ENCODE measurements at places on chromosomes 12 and 14.

- DNase-seq: no peak
Measured at GRCh38 chr12:115572440-115572839, 705.1 kb downstream of the MED13L start.

DNA sequence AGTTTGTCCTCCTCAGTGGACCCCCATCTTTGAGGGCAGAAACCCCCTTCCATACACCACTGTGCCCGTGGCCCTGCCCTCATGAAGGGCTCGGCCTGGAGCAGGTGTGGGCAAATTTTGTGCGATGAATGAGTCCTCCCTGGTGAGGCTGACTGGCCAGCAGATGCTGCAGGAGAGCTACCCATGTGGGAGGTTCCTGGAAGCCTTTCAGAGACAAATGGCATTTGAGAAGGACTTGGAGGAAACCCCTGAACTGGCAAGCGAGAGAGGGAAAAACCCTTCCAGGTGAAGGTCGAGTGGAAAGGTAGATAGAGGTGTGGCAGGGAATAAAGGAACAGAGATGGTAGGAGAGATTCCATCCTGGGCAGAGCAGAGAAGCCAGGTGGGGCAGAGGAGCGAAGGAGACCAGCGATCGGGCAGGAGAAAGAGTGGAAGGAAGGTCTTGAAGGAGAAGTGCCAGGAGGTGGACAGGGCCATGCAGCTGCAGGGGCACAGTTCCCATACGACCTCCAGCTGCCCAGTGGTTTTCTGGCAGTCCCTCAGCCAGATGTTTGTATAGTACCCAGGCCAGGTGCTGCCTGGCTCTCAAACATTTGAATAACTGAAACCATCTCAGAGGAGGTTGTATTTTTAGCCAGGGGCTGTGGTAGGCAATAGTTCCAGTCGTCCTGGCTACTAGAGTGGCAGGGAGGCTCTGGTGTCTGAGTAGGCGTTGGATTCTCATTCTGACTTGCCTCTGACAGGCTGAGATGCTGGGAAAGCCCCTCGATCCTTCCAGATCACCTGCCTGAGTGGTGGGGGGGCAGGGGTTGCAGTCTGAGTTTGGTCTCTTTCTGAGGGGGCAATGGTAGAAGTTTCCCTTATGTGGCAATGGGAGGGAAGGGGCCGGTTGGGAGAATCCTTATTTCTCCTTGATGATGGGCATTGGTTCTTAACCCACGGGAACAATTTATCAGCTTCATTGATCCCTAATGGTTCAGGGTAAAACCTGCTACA lies 40.1 kb downstream of the FBXL14 start:
- no peak for DNase-seq

- DNase-seq: no peak
Measured at GRCh38 chr14:64675312-64675711, 28.9 kb upstream of the PLEKHG3 start.

- no peak for DNase-seq
Measured at GRCh38 chr14:37482428-37482827, 112.6 kb downstream of the FOXA1 start.

GRCh38 chr12:83122623-83122934 lies 435.9 kb downstream of the TMTC2 start:
- no peak for DNase-seq

DNA sequence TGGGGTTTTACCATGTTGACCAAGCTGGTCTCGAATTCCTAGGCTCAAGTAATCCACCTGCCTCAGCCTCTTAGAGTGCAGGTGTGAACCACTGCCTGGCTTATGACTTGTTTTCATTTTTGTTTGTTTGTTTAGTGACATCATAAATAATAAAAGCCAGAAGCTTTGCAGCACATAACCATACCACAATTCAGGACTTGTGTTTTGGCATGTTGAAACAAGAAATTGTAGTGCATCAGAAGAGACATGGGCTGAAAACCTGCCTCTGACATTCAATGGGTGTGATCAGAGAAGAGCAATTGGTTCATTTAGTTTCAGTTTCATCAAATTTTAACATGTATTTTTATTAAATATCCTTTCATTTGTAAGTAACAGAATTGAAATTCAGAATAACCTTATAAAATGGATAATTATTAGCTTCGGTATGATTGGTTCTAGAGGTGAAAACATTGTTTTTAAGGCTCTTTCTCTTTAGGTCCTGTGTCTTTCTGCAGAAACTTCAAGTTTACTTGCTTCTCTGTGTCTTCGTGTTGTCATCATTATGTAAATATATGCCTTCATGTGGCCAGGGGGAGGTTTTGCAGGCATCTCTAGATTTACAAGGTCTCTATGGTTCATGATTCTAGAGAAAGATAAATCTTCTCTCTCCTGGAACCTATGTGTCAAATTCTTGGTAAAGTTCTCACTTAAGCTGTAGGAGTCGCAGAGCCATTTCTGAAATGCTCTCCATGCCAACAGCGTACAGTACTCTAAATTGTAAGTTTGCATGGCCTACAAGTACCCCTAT lies 312.0 kb downstream of the KCNC2 start:
- DNase-seq: no peak

GRCh38 chr12:95607642-95608041 lies 56.4 kb upstream of the USP44 start:
- no peak for DNase-seq

GRCh38 chr12:50642761-50643160 lies 121.1 kb upstream of the ATF1 start:
- DNase-seq: no peak
